ENCODE measurements at places on chromosomes 3 and 15.

DNA sequence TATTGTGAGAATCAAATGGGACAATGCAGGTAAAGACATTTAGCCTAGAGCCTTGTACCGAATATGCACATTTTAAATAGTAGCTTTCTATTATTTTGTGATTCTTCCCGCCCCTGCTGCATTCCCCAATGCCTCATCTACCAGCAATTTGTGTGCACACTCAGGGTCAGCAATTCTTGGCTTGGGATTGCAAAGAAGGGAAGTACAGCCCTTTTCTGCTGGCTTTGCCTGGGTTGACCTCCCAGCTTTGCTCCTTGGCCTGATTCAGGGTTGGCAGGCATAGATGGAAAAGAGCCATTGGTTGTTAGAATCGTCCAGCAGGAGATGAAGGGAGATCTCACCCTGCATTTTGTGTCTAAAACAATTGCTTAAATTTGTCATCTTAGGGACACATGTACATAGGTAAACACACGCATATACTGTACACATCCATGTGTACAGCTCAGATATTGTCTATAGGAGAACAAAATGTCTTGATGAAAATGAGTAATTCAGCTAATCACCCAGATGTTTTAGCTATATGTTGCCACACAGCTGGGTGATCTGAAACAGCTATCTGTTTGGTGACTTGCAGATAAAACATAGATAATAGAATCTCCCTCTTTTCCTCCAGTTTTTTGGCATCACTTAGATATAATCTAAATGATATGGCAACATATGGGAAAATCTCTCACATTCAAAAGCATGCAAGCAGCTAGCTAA is 340.9 kb upstream of the TBL1XR1 start:
- peak; percentile 78 for DNase-seq

GRCh38 chr3:7788881-7789280 is 712.7 kb upstream of the LMCD1 start:
- no peak for DNase-seq

- no peak for DNase-seq
Measured at GRCh38 chr3:100299016-100299415, 35.5 kb upstream of the NIT2 start.

DNA sequence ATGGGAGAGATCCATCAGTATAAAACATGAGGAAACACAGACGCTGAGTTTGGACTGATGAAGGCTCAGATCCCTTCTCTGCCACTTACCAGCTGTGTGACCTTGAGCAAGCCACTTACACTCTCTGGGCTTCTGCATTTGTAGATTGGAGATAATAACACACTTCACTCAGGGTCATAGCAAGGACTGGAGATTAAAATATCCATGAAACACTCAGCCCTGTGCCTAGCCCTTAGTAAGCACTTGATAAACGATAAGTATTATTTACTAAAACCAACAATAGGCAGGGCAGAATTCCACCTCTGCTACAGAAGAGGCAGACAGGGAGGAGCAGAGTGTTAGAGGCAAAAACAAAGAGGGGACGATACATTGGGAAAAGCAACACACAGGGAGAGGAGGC is 420.5 kb upstream of the WNT5A start:
- no peak for DNase-seq

GRCh38 chr3:191340966-191341365 is 10.6 kb upstream of the UTS2B start:
- no peak for DNase-seq

- DNase-seq = no peak
Measured at GRCh38 chr3:97021778-97022177, 207.4 kb downstream of the EPHA6 start.

GRCh38 chr3:169403855-169404519 is 259.5 kb downstream of the MECOM start:
- DNase-seq = no peak

DNA sequence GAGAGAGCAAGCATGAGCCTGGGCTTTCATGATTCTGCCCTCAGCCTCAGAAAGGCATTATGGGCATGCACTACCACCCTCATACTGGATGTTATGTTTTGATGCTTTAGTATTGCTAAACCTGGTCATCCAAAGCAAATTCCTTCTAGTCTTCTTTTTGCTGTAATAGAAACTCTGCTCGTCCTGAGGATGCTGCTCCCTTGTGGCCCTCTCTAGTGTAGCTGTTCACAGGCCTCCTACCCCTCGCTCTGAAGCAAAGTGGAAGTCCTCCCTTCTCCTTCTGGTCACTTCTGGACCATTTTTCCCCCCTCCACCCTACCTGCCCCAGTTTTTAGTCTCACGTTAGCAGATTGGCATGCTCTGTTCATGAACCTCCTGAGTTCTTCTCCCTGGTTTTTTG is 22.9 kb upstream of the CCNL1 start:
- DNase-seq = no peak

DNA sequence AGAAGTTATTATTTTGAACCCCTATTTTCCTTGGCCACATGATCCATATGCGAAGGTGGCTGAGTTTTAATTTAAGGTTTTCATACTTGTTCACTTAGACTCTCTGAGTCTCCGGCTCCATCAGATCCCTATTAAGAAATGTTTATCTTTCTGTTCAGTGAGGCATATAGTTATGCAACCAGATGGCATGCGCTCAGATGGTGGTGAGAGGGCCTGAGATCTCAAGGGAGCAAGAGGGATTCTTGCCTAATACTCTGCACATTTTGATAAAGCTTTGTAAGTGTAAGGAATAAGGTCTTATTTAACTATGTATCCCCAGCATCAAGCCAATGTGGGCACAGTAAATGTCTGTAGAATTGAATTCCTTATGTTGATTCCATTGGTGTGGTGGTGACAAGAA is 78.9 kb upstream of the DPH6 start:
- DNase-seq = peak; percentile 82

DNA sequence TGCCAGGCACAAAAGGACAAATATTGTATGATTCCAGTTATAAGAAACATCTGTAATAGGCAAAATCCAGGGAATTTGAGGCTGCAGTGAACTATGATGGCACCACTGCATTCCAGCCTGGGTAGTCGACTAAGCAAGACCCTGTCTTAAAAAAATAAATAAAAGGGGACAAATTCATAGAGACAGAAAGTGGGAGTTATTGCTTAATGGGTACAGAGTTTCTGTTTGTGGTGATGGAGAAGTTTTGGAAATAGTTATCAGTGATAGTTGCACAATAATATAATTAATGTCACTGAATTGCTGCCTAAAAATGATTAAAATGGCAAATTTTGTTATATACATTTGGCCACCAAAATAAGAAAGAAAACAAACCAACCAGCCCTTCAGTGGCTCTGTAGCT is 27.6 kb upstream of the CNBP start:
- DNase-seq = no peak

GRCh38 chr15:83356501-83357399 is 72.3 kb upstream of the BNC1 start:
- no peak for DNase-seq
